ENCODE measurements at places on chromosomes 4 and X. TPM values are rescaled to one million over a fixed set of nuclear protein-coding genes. Genes with fewer than 3 reads are reported as not detected.

DNA sequence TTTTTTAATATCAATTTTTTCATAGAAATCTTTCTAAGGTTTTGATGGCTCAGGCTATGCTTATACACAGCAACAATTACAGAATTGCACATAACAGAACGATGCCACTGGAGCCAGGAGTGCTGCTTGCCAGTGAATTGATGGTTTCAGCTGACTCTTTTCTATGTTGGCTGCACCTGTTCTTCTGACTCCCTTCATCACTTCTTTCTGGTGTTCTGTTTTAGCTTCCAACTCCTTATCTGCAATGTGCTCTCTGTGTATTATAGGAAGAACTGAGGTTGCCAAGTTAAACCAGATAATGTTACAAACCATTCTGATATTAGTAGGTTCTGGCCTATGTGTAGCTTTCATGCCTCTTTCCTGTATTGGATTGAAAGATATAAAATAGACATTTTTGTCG lies 11.6 kb upstream of the VEGFD start:
- no peak for DNase-seq

DNA sequence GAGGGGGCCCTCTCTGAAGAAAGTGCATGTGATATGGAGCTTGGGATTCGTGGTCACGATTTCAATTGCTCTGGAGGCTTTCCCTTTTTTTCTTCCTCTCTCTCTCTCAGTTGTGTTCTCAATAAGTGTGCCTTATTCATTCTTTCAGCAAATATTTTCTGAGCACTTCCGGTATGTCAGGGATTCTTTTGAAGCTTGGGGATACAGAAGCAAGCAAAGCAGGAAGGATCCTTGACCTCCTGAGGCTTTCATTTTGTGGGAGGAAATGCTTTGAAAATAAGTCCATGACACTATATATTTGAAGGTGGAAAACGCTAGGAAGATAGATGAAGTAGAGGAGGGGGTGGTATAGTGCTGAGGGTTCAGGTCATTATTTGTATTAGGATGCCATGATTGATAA lies 12.6 kb upstream of the GABRE start:
- no peak for DNase-seq

DNA sequence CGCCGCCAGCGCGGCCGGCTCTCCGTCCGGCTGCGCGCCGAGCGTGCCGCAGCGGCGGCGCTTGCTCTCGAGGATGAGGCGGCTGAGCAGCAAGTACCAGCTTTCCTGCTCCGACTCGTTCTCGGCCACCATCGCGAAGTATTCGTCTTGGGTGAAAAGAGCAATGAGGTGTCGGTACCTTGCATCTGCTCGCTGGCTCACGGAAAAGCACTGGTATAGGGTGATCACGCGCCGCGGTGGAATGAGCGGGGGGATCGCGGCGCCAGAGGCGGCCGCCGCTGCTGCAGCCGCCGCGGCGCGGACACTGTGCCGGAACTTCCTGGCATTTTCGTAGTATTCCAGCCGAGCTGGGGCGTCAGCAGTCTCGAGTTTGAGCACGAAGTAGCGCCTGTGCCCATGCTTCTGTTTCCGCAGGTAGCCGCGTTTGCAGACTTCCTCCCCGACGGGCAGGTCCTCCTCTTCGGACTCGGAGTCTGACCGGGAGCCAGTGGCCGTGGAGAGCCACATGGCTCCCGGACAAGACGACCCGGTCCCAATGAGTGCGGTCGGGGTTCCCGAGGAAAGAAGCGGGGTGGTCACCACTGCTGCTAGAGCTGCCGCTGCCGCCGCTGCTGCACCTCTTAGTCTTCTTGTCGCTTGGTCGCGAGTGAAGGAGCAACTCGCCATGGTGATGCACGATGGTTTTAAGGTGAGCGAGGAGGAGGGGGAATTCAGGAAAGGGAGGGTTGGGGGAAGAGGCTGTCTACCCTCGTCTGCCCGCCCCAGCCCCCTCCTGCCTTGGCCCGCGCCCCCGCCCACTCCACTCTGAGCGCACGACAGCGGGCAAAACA lies 469 bp downstream of the IRS4 start:
- DNase-seq = peak; percentile 2

GRCh38 chr4:126470862-126471261 lies 1156.1 kb downstream of the FAT4 start:
- DNase-seq = peak; percentile 2

GRCh38 chrX:19627081-19627480 lies 111.8 kb upstream of the MAP3K15 start:
- DNase-seq = no peak

GRCh38 chrX:7788334-7788733 lies 54.6 kb upstream of the VCX start:
- no peak for DNase-seq

GRCh38 chr4:48742412-48742811 lies 37.7 kb downstream of the FRYL start:
- peak; percentile 22 for DNase-seq

DNA sequence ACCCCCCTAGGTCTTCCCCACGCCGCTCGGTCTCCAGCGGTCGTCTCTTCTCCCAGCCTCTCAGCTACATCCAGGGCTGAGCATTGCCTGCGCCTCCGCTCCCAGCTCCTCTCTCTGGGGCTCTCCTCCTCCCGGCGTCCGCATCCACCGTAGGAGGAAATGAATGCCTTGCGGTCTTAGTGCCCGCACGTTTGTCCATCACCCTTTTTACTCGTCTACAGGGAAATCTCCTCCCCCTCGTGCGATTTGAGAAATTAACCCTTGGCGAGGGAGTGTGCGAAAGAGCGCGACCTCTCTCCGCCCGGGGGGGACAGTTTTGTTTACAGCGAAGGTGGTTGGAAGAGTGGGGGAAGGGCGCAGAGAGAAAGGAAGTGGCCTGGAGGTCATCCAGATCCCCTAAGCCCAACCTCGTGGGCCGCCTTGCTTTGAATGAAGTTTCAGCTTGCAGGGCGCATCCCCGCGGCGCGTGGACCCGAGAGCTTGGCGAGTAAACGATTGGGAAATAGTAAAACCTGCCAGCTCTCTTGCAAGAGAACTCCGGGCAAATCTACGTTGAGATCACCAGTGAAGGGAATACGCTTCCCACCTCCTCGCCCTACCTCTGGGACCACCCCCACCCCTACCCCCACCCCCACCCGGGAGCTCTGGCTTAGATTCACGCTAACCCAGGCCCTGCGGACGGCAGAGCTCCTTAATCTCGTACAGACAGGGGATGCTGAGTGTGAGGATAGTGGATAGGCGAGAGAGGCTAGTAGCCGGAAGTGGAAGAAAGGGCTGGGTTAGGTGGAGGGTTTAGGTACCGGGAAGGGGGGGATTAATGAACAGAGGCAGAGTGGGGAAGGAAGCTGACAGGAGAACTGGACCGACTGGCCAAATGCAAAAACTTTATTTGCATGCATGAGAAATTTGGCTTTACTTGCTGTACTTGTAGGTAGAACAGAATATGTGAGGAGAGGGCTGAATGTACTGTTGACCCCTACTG lies at the start of gene ELOVL6:
TSS of gene ELOVL6 (minus strand) at position 181 of the 982 bp plus-strand sequence. CDS start 280 bp downstream, outside the sequence.
- peak; percentile 68 for DNase-seq

GRCh38 chrX:10633722-10634121 lies 13.3 kb upstream of the MID1 start:
- peak; percentile 94 for DNase-seq

GRCh38 chr4:19514276-19515070 lies 737.2 kb upstream of the SLIT2 start:
- no peak for DNase-seq

DNA sequence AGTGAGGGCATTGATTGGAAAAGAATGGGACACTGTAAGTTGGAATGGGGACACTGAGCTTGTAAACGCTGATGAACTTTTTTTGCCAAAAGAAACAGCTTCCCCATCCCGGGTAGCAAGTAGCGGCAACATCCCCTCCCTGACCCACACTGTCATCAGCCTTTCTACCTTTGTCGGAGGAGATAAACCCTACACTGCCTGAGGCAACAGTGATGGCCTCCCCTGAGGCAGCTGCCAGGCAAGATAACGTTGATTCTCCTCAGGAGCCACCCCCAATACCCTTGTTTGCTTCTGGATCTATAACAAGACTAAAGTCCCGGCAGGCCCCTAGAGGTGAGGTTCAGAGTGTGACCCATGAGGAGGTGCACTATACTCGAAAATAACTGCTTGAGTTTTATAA lies 10.3 kb upstream of the RAB33B start:
- DNase-seq = no peak

GRCh38 chrX:16695079-16695676 lies 17.3 kb downstream of the CTPS2 start:
- peak; percentile 21 for DNase-seq

GRCh38 chr4:1237981-1238675 lies 10.8 kb downstream of the CTBP1 start:
- DNase-seq = no peak

DNA sequence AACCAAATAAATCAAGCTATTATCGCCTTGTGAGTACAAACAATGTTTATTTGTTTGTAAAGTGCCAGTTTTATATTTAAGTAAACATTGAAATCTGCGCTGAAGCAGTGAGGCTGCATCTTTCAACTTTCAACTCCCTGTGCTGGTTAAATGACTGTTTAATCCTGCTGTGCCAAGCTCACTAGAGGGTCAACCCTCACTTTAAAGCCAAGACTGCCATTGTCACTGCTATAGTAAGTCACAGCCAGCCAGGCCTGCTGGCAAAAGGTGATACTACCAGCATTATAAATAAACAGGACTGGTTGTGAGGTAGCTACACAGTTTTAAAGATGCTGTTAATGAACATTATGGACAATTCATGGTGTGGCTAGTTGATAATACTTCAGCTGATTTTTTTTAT lies 34.6 kb downstream of the EFHC2 start:
- no peak for DNase-seq

GRCh38 chrX:5341902-5342301 lies 886.8 kb downstream of the NLGN4X start:
- no peak for DNase-seq

GRCh38 chr4:2371765-2372487 lies 46.5 kb downstream of the ZFYVE28 start:
- DNase-seq = no peak

DNA sequence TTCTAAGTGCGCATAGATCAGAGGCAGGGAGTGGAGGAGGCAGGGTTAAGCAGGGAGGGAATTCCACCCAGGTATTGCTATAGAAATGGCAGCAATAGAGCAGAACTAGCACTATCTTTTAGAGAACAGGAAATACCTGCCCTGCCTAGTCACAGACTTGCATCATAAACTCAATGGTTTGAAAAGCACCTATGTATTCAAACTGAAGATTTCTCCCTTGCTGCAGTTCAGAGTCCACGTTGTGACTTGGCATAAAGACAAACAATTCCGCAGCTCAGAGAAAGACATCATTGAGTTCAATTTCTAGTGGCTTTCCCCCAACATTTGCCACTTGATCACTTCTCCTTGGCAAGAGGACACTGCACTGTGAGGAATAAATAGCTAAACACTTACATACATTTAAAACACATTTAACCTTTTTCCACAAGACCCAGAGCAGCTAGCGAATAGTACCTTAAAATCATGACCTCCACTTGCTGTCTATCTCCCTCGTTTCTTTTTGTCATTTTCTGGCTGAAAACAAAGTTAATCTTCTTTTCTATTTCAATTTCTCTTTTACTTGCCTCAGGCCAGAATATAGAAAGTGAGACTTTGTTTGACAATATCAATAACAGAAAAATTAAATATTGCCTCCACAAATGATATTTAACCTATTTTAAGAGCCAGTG lies 42.4 kb downstream of the SLC7A11 start:
- DNase-seq = peak; percentile 44

DNA sequence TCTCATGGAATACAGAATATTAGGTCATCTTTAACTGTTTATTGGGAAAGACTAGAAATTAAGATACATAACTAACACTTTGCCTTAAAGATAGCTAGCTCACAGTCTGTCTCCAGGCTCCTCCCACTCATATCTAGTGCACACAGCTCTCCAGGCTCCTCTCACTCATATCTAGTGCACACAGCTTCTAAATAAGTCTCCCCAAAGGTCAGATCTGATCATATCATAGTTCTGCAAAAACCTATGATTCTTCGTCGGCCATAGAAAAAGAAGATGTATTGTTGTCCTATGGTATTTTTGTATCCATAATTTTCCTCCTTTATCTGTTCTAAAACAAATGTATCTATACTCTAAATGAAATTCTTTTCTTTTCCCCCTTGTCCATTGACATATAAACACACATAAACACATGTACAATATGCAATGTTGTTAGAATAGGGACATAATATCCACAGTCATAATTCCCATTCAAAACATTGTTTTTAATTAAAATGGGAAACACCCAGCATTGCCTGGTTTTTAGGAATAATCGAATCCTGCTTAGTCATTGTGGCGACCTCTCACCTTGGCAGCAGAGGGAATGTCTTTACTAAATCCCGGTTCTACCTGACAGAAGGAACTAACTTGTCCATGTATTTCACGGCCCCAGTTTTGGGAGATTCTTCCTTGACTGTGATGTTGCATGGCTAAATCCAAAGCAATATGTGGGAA lies 1282.0 kb downstream of the PCDH7 start:
- DNase-seq = no peak

DNA sequence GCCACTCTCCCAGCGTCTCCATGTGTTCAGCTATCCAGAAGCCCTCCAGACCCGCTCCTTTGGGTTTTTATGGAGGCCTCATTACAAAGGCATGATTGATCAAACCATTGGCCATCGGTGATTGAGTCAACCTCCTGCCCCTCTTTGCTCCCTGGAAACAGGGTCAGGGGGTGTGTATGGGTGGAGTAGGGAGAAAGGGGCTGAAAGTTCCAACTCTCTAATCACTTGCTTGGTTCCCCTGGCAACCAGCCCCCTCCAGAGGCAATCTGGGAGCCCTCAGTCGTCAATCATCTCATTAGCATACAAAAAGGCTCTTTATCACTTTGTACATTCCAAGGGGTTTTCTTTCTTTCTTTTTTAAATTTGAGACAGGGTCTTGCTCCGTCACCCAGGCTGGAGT lies 2.3 kb downstream of the TRIM2 start:
- no peak for DNase-seq

DNA sequence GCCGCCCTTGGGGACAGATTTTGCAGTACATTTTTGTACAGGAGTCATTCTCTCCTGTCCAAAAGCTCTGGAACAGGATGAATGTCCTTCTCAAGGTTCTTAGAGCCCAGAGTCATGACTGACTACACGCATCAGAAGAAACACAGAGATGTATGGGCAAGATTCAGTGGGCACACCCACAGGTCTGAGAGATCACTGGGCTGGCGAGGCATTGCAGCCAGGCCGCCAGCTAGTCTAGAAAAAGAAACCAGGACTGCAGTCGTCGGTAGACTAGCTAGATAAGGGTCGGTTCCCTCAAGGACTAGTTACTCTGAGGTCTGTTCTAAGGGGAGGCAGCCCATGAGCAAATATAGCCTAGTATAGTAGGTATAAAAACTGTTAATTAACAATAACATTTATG lies 19.8 kb downstream of the GBA3 start:
- no peak for DNase-seq

GLUD2 gene
- 0.53 TPM for total RNA-seq

MAGEB2 gene
- not detected for total RNA-seq

BEX2 gene
- total RNA-seq = 10.0 TPM

TMSB15C gene
- 2.3 TPM for total RNA-seq

CHRDL1 gene
- total RNA-seq = 3.3 TPM

SEL1L3 gene
- 24.9 TPM for total RNA-seq

ERAS gene
- total RNA-seq = not detected

PABPC4L gene
- total RNA-seq = 0.58 TPM
